ENCODE measurements at places on chromosomes 2 and 18.
A peak's percentile ranks its signal among the peaks of the same experiment; 100 is the strongest.

DNA sequence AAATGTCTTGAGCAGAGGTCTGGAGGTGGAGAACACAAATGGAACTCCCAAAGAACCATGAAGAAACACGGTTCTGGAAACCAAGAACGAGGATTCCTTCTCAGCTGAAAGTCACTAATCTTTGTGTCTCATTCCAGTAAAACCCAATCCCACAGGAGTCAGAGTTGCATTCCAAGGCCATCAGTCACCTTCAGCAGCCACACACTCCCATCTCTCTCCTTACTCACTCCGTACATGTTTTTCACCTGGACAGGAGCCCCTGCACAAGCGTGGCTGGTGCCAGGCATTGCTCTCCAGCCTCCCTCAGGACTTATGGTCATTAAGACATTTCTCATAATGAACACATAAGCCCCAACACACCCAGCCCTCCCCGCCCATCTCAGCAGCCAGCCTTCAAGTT, 175.4 kb upstream of the SIX2 start:
- no peak for DNase-seq

DNA sequence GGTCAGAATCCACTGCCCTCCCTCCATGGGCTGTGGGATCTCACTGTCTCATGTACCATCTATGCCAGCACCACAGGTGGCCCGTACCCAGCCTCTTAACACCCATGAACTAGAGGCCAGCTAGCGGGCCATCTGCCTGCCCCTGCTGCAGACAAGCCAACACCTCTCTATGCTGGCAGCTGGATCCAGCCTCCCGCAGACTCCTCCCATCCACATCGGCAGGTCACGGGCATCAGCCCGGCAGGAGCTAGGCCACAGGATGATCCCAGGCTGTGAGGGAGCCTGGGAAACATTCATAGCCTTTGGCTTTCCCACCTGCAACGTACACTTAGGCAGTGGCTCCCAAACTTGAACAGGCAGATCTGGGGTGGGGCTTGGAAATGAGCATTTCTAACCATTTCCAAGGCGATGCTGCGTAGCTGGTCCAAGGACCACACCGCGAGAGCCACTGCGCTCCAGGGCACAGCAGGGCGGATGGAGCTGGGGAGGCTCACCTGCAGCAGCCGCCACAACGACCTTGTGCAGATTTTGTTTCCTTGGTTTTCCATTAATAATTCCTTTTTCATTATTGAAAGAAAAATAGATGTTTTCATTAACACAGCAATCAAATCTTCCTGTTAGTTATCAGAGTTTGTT, 114.7 kb downstream of the KCNF1 start:
- DNase-seq, result no peak

GRCh38 chr2:48434101-48434500, 95.9 kb upstream of the STON1 start:
- DNase-seq, result no peak

GRCh38 chr18:51154431-51155063, 42.9 kb downstream of the MEX3C start:
- DNase-seq, result no peak

- DNase-seq, result peak; percentile 79
Observed at GRCh38 chr2:68909793-68910674, 38.8 kb upstream of the BMP10 start.

- no peak for DNase-seq
Observed at GRCh38 chr18:5620289-5620688, 76.5 kb upstream of the EPB41L3 start.

- no peak for DNase-seq
Observed at GRCh38 chr2:222239945-222240675, 58.7 kb downstream of the PAX3 start.

DNA sequence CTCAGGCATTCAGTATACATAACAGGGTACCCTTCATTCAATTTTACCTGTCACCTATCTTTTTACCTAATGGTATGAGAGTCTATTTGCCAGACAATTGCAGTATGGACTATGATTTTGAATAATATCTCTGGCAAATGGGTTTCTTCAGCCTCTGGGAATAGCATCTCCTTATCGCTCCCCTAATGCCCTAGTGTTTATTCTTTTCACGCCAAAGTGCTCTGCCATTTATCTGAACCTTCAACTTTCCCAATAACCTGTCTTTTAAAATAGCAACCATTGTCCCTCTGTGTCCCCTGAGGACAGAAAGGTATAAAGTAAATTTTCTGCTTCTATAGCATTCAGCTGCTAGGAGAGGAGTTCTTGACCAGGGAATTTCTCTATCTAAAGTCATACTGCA, 45.0 kb upstream of the FSHR start:
- no peak for DNase-seq

- DNase-seq, result no peak
Observed at GRCh38 chr2:124662946-124663644, 638.0 kb downstream of the CNTNAP5 start.

DNA sequence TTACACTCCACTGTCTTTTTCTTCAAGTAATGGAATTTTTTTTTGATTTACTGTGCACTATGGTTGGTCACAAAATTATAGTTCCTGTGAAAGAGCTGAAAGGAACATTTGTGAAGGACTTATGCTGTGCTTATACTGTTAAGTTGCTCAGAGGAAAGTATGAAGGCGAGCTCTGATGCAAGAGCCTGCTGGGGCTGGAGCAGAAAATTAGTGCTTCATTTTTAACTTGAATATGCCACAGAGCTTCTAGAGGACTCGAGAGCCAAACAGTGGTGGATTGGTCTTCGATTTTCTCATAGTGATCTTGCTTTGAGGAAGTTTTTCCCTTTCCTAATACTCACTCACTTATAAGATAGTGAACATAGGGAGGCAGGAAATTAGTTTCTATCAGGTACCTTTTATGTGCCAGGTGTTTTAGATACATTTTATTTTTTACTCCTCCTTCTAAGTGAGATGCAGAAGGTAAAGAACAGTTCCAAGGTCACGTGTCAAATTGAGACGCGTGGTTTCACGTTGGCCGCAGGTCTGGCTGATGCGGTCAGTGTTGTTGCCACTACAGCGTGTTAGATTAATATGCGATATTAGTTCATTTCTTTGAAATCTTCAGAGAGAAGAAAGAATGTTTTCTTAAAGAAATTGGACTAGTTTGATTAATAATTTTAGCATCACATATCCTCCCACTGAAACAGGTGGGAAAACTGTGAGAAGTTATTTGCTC, 20.2 kb downstream of the GATA6 start:
- DNase-seq, result no peak

DNA sequence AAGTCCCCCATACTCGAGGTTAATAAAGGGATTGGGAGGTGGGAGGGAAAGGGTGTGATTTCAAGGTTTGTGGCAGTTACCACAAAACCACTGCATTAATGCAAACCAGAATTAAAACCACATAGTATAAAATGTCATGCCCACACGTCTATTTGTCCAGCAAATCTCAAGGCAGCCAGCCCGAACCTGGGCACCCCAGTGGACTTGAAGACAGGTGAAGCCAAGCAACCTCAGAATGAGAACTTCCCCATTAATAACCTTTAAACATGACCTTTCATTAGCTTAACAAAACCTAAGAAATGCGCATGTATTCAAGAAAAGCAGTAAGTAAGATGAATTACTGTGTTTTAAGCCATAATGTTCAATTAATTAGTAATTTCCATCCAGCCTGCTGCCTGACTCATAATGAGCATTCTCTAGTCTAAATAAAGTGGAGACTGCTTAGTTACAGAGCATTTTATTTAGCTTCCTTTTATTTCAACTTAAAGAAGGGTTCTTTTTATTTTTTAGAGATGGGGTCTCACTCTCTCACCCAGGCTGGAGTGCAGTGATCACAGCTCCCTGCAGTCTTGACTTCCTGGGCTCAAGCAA, 229.6 kb downstream of the FAM210A start:
- DNase-seq, result no peak

- no peak for DNase-seq
Observed at GRCh38 chr2:113716291-113716690, 40.2 kb downstream of the SLC35F5 start.

- no peak for DNase-seq
Observed at GRCh38 chr2:10688921-10689807, 611 bp downstream of the NOL10 start.

DNA sequence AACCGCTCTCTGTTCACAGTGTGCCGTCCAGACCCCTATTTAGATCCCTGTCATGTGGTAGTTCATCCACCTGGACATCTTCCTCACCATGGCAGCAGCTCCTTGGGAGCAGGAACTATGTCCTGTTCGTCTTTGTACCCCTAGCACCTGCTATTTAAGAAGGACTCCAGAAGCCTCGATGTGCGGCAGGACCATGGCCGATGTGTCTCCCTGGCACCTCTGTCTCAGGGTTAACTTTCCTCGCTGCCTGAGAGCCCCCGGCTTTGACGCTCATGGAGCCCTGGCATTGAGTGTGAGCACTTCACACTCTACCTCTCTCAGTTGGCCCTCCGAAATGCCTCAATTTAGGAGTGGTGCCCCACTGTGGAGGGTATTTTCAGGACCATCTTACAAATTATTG, 152.0 kb downstream of the FAM210A start:
- DNase-seq, result no peak

GRCh38 chr2:166157578-166157977, 29.8 kb upstream of the SCN1A start:
- no peak for DNase-seq

- DNase-seq, result no peak
Observed at GRCh38 chr2:224646242-224646846, 61.2 kb upstream of the CUL3 start.
